ENCODE measurements at places on chromosomes 1 and 21.

GRCh38 chr1:3274972-3275371 lies 179.5 kb upstream of the ARHGEF16 start:
- no peak for DNase-seq

- DNase-seq = no peak
These were observed 74.3 kb upstream of the FAM3B start for GRCh38 chr21:41242238-41242829.

GRCh38 chr1:90236493-90236892 lies 241.6 kb downstream of the ZNF326 start:
- DNase-seq = no peak

- DNase-seq = no peak
These were observed 12.9 kb upstream of the SELENON start for GRCh38 chr1:25786887-25787759.

DNA sequence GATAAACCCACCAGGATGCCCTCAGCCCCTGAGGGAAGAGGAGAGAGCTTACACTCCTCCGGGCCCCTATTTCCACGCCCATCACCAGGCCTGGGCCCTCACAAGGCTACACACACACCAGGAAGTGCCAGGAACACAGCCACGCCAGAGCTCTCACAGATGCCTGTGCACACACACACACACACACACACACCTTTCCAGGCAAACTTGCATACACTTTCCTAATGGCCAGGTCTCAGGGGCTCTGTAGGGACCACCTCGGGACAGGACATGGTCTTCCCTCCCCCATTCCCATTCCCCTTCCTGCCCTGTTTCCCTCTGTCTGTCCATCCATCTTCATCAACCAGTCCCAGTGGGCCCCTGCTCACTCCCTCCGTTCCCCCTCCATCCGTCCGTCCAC lies 9.7 kb upstream of the EPHA2 start:
- DNase-seq = no peak

GRCh38 chr1:218557731-218558130 lies 212.6 kb downstream of the TGFB2 start:
- DNase-seq = no peak

- DNase-seq = no peak
These were observed 3.7 kb downstream of the SYT6 start for GRCh38 chr1:114150016-114150415.

Data from H4 (cell line).